ENCODE measurements at places on chromosomes 1 and 21.

GRCh38 chr1:231940116-231940515 lies 313.5 kb downstream of the DISC1 start:
- no peak for DNase-seq

DNA sequence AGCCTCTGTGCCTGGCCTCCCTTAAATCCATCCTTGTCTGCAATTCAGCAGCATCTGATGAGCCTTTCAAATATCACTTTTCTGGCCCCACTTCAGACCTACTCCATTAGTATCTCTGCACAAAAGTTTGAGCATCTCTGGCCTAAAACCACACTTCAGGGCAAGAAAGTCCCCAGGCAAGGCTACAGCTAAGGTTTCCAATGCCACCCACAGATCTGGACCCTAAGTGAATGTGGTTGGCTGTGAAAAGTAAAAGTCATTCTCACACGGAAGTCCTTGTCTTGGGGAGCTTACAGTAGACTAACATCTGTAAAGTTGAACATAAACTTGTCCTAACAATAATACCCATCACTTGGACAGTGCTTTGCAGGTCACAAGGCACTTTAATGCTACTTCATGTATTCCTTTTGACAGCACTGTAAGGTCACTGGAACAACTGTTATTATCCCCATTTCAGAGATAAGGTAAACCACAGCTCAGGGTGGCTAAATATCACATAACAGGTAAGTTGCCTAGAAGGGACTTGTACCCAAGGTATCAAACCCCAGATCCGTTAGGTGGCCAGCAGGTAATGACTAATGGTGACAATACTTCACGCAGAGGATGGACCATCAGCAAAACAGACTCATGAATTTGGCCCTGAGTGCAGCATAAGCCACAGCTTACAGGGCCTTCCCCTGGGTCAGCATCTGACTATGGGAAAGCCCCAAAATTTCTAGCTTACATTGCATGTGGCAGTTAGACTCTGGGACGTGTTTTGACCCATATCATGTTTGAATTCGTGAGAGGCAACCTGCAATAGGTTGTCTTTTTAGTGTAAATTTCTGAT lies 356.0 kb downstream of the HHAT start:
- no peak for DNase-seq

DNA sequence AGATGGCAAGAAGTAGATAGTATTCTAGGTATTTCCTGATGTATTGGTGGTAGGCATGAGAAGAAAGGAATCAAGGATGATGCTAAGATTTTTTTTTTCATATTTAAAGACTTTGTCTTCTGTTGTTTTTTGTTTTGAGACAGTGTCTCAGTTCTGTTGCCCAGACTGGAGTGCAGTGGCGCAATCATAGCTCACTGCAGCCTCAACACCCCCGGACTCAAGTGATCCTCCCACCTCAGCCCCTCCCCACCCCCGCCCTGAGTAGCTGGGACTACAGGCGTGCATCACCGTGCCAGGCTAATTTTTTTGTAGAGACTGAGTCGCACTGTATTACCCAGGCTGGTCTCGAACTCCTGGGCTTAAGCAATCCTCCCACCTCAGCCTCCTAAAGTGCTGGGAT lies 2.8 kb upstream of the CAPZB start:
- DNase-seq = no peak

DNA sequence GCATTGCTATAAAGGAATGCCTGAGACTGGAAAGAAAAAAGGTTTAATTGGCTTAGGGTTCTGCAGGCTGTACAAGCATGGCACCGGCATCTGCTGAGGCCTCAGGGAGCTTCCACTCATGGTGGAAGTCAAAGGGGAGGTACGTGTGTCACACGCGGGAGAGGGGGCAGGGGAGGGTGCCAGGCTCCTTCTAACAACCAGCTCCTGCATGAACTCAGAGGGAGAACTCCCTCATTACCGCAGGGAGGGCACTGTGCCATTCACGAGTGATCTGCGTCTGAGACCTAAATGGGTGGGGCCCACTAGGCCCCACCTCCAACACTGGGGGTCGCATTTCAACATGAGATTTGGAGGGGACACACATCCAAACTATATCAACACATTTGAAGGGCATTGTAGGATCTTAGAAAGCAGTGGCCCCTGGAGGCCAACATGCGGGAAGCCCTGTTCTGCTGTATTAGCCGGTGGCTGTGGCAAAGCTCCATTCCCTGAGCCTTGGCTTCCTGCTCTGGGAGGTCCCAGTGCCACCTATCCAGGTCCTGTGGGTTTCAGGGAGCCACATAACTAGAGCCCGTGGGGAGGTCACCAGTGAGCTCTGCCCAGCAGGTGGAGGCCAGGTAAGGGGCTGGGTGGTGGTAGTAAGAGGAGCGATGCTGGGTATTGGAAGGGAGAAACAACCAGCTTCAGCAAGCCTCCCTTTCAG lies 10.0 kb downstream of the WNT3A start:
- DNase-seq = no peak

DNA sequence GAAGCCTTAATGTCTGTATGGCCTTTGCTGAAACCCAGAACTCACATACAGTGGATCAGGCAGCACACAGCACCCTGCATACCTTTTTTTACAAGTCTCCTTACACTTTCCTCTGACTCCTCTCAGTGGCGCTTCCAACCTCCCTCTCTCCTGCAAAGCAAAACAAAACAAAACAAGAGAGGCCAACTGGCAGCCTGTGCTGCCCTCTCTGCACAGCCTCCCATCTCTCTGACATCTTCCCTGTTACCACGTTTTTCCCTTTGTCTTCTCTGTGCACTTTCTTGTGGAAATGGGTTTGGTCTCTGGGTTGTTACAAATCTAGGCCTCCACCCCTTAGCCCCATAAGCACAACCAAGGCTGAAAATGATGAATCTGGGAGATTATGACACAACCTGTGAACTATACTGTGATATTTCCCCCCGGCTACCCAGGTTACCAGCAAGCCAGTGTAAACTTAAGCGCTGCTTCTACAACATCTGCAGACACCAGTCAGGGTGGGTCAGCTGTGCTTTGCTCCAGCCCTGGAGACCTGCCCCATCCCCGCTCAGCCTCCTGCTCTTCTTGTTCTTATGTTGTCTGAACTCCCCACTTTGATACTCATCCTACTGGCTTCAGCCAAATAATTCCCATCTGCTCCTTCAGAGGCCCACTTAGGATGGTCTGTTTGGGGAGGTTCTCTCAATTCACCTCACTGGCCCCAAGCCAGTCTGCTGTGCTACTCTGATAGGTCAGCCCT lies 54.9 kb upstream of the FMOD start:
- DNase-seq = no peak

DNA sequence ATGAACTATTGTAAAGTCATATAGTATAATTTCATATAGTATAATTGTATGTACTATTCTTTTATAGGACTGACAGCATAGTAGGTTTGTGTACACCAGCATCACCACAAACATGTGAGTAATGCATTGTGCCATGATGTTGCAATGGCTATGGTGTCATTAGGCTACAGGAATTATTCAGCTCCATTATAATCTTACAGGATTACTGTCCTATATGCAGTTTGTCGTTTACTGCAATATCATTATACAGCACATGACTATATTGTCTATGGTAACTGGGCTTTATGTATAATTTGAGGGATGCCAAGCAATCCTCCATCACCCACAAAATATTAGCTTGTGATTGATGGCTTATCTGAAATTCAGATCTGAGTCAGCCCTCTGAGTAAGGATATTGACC lies 54.2 kb upstream of the PBX1 start:
- no peak for DNase-seq

Measured in fibroblast of skin of back (primary cell).